A549 treated with RU486 at 1 μM for 4 hours (cell line): ENCODE measurements at places on chromosomes 7 and 10. TPM values are rescaled to one million over a fixed set of nuclear protein-coding genes. Genes with fewer than 3 reads are reported as not detected.

LRRC18 gene
- not detected in 5 replicates for total RNA-seq

BTBD16 gene
- 0.32 to 0.80 TPM (median 0.49 TPM) in 5 replicates for total RNA-seq

FOXK1 gene
- 10.4 to 14.3 TPM (median 11.3 TPM) in 5 replicates for total RNA-seq

SPOCK2 gene
- total RNA-seq = 0.17 to 0.46 TPM (median 0.35 TPM) in 5 replicates

PSPH gene
- total RNA-seq = 22.9 to 28.7 TPM (median 27.2 TPM) in 5 replicates

KNDC1 gene
- total RNA-seq = 0.77 to 2.4 TPM (median 0.94 TPM) in 5 replicates
